Smooth muscle cell of trachea (primary cell): ENCODE measurements at places on chromosomes 2 and 18. TPM values are rescaled to one million over a fixed set of nuclear protein-coding genes. Genes with fewer than 3 reads are reported as not detected.

The TUBB6 gene
- total RNA-seq: 933 and 1,036 TPM in 2 replicates

The DSG1 gene
- total RNA-seq: not detected in 2 replicates

The TUBA3D gene
- total RNA-seq: not detected in 2 replicates

The TMEM169 gene
- 0.29 and 0.50 TPM in 2 replicates for total RNA-seq

The HJURP gene
- total RNA-seq: 1.5 and 21.8 TPM in 2 replicates

The ANKRD30BL gene
- total RNA-seq: not detected in 2 replicates

The MAB21L4 gene
- not detected in 2 replicates for total RNA-seq

The TMEM247 gene
- not detected in 2 replicates for total RNA-seq

The IHH gene
- total RNA-seq: under 0.01 TPM in 1 of 2 replicates, not detected in the other

The PLEK gene
- under 0.01 TPM in 1 of 2 replicates, not detected in the other for total RNA-seq

The SLC20A1 gene
- 50.4 and 77.5 TPM in 2 replicates for total RNA-seq

The HES6 gene
- 1.8 and 2.9 TPM in 2 replicates for total RNA-seq

The GPC1 gene
- 143 and 371 TPM in 2 replicates for total RNA-seq

The FSIP2 gene
- total RNA-seq: 0.15 and 0.50 TPM in 2 replicates

The PTPRN gene
- 3.6 and 23.8 TPM in 2 replicates for total RNA-seq

The HNMT gene
- total RNA-seq: 20.8 and 45.4 TPM in 2 replicates

The CABYR gene
- 7.7 and 10.1 TPM in 2 replicates for total RNA-seq

The GCG gene
- not detected in 2 replicates for total RNA-seq

The NGEF gene
- 0.44 and 4.3 TPM in 2 replicates for total RNA-seq

The EFR3B gene
- total RNA-seq: 0.73 and 0.83 TPM in 2 replicates

The CRYBA2 gene
- not detected in 2 replicates for total RNA-seq

The LHCGR gene
- not detected in 2 replicates for total RNA-seq

The NTSR2 gene
- total RNA-seq: not detected in 2 replicates

The SATB2 gene
- 11.3 and 20.2 TPM in 2 replicates for total RNA-seq

The PSD4 gene
- total RNA-seq: 1.6 and 5.0 TPM in 2 replicates

The SERPINB8 gene
- 7.4 and 15.1 TPM in 2 replicates for total RNA-seq

The CCDC102B gene
- total RNA-seq: 18.2 and 51.8 TPM in 2 replicates

The IGFBP2 gene
- total RNA-seq: 3.1 and 6.9 TPM in 2 replicates

The CNTNAP5 gene
- total RNA-seq: not detected in 2 replicates

The ACTG2 gene
- total RNA-seq: 2.2 and 4.1 TPM in 2 replicates

The IWS1 gene
- 34.2 and 43.0 TPM in 2 replicates for total RNA-seq

The TTN gene
- 0.50 and 3.8 TPM in 2 replicates for total RNA-seq

The BCL11A gene
- total RNA-seq: under 0.01 and 0.15 TPM in 2 replicates

The MOCOS gene
- 5.5 and 13.7 TPM in 2 replicates for total RNA-seq

The IL36A gene
- not detected in 2 replicates for total RNA-seq

The KIAA1328 gene
- 5.1 and 10.6 TPM in 2 replicates for total RNA-seq

The SERPINB11 gene
- total RNA-seq: not detected in 2 replicates

The SCN9A gene
- 20.5 and 40.9 TPM in 2 replicates for total RNA-seq

The DTYMK gene
- 22.0 and 70.8 TPM in 2 replicates for total RNA-seq

The ALKAL2 gene
- total RNA-seq: not detected in 2 replicates
